ENCODE measurements at places on chromosomes 5 and 9.

DNA sequence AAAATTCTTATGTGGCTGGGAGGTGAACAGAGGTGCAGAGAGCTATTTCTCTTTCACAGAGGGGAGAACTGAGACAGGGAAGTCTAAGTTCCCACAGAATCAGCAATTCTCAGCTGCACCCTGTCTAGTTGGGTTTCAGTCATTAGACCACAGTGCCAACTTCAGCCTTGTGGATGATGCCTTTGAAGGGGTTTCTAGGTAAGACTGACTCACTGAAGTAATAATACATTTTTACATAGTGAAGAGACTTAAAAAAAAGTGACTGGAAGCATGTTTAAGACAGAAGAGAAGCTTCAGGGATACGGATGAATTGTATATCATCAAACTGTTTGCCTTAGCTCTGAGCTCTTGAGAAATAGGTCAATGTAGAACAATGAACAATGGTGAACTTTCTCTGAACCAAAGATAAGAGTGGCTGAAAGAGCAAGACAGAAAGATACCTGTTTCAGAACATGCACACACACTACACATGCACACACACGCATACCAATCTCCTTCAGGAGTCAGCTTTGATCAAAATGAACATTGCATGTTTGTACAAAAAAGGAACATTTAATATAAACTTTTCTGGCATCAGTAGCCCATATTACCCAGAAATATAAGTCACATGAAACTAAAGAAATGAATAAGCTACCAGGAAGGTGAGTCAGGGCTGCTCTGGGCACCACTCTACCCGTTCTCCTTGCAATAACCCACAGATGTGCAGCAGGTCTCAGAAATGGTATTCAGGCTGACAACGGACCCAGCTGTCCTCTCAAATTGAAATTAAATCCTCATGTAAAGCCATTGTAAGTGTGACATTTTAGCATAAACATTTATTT, 12.6 kb upstream of the FYB1 start:
- no peak for DNase-seq

GRCh38 chr5:72860499-72860898, 44.0 kb downstream of the TNPO1 start:
- DNase-seq = no peak

- DNase-seq = no peak
Observed at GRCh38 chr9:100099722-100100042, 639 bp downstream of the INVS start.

DNA sequence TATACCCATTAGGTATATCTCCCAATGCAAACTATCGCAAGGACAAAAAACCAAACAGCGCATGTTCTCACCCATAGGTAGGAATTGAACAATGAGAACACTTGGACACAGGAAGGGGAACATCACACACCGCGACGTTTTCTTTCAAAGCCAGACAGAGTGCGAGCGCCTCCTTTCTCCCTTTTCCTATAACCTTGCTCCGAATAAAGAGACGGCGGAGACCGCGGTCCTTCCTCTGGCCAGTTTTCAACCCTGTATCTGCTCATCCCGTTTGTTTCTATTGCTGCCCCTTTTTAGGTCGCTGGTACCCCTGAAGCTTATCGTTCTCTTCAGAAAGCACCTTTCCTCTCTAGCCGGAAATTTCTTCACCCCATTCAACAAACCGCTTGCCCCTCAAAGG, 1.3 kb downstream of the LVRN start:
- no peak for DNase-seq

- no peak for DNase-seq
Observed at GRCh38 chr5:180718810-180719453, 20.9 kb downstream of the OR2Y1 start.

- DNase-seq = no peak
Observed at GRCh38 chr5:958701-959571, 49.7 kb upstream of the NKD2 start.

- no peak for DNase-seq
Observed at GRCh38 chr5:160547872-160548271, 126.2 kb downstream of the PTTG1 start.

GRCh38 chr9:124809211-124809610, 32.3 kb downstream of the OLFML2A start:
- no peak for DNase-seq

DNA sequence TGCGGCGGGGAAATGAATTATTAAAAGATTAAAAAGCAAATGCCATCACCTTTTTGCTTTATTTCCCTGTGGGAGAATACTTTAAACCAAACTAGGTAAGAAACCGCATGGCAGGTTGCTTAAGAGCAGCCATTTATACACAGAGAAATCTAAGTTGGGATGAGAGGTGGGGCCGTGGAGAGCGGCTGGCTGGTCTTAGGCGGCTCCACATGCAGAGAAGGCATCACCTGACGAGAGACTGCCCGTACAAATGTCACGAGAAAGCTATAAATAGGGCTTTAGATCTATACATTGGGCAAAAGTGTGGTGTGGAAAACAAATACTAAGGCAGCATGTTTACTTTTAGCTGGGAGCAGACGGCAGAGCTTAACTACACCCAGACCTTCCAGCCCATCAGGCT, 39.4 kb downstream of the MED27 start:
- no peak for DNase-seq
